Stimulated activated CD4-positive, alpha-beta T cell treated with anti-CD3 and anti-CD28 coated beads, Interleukin-4, amount 100 ng/mL, for 4 hours (primary cell): ENCODE measurements at places on chromosomes 11 and 22.

- no peak for DNase-seq
Measured at GRCh38 chr11:45052361-45052760, 94.1 kb upstream of the PRDM11 start.

- no peak for DNase-seq
Measured at GRCh38 chr11:107408762-107409211, 48.8 kb downstream of the CWF19L2 start.

DNA sequence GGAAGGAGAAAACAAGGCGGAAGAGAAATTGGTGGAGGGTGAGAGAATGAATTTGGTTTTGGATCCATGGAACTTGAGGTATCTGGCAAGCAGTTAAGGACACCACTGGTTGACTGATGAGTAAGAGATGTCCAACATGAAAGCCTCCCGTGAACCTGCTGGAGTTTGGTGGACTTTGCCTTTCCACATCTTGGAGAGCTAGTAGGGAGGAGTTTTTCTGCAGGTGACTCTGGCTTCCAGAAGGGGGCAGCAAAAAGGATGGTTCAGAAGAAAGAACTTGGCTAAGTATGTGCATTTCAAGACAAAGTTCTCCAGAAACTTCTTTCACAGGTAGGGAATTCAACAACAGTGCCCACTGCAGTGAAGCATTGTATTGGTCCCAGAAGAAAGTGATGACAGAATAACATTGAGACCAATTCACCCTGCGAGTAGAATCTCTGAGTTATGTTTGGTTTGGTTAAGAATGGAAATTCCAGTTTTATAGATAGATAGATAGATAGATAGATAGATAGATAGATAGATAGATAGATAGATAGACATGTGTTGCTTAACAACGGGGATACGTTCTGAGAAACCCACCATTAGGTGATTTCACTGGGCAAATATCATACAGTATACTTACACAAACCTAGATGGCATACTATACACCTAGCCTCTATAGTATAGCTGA is 28.5 kb downstream of the DCDC1 start:
- no peak for DNase-seq

GRCh38 chr22:39259666-39260065 is 14.9 kb upstream of the PDGFB start:
- DNase-seq: no peak

DNA sequence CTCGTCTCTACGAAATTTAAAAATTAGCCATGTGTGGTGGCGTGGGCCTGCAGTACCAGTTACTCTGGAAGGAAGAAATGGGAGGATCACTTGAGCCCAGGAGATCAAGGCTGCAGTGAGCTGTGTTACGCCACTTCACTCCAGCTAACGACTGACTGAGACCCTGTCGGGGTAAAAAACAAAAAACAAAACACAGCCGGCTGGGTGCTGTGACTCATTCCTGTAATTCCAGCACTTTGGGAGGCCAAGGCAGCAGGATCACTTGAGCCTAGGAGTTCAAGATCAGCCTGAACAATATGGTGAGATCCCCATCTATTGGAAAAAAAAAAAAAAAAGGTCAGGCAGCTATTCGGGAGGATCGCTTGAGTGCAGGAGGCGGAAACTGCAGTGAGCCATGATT is 2.4 kb downstream of the PAFAH1B2 start:
- DNase-seq: no peak

- DNase-seq: no peak
Measured at GRCh38 chr11:102518296-102519094, 12.1 kb downstream of the MMP7 start.

- no peak for DNase-seq
Measured at GRCh38 chr11:119594639-119595249, 134.3 kb downstream of the NECTIN1 start.

GRCh38 chr11:70281156-70281609 is 10.7 kb downstream of the PPFIA1 start:
- no peak for DNase-seq

DNA sequence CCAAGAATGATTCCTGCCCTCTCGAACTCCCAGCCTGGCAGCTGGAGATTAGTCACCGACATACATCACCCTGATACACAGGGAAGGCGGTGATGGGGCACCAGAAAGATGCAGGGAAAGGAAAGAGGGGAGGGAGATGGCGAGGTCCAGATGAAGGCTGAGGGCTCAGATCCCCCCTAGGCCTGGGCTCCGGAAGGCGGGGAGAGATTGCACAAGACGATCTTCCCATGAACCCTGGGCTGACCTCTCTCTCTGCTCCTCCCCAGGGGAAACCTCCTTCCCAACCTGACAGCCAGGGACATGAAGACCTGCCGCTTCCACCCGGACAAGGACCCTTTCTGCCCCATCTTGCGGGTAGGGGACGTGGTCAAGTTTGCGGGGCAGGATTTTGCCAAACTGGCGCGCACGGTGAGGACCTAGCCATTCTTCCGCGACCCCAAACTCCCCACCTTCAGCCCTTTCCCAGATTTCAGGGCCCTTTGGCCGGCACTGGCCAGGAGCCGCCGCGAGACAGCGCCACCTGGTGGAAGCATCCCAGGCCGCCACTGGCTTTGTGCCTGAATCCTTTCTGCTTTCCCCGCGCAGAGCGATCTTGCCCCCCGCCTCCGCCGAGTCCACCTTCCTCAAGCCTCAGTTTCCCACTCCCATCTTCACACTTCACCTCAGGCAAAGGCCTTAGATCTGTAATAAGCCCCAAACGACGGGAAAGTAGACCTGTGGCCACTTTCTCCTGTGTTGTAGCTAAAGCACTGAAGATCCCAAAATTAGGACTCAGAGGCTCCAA is 11.5 kb downstream of the P2RX3 start:
- DNase-seq: peak; percentile 37

DNA sequence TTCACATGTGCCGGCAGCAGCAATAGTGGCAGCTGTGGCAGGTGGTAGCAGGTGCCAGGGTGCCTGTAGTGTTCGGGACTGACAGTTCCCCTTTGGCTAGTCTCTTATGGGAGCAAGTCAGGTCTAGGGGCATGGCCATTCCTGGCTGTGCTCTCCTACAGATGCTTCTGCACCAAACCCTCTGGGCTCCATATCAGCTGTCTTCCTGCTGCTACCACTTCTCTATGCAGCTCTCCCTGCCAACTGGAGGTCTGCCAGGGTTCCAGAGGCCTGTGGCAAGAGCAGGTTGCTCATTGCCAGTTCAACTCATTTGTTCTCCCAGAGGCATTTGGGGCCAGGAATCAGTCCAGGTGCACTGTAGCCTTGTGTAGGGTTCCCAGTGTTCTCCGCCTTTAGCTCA is 473.7 kb downstream of the JRKL start:
- DNase-seq: no peak

DNA sequence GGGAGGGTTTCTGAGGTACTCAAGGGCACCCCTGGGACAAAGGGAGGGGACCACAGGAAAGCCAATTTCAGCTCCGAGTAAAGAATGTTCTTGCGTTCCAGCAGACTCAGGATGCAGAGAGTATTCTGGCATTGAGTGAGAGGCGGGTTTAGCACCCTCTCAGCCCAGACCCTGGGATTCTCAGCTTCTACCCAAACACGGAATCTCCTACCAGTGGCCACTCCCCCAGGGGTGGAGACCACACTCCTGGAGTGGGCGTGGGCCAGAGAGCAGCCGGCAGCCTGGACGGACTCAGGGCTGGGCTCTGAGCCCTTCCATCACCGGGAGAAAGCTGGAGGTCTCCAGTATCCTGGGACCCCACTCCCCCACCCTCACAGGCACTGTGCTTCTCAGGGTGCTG is 26.1 kb upstream of the TTLL12 start:
- no peak for DNase-seq

DNA sequence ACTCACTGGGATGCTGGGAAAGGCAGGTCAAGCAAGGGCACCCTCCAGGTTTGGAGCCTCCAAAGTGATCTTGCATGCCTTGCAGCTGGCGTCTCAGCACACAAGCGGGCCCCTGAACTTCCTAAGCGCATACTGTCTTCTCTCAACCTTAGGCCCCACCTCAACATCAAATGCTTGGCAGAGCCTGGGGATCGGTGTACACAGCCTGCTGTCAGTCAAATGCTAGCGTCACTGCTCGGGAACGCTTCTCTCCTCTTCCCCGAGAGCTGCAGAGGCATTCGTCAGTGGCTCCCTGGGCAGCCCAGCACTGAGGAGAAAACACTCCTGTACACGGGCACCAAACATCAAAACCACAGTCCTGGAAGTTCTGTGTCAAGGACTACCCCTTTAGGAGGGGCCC is 124.9 kb downstream of the C11orf58 start:
- DNase-seq: no peak

- no peak for DNase-seq
Measured at GRCh38 chr22:26215736-26216135, 46.5 kb downstream of the SEZ6L start.

DNA sequence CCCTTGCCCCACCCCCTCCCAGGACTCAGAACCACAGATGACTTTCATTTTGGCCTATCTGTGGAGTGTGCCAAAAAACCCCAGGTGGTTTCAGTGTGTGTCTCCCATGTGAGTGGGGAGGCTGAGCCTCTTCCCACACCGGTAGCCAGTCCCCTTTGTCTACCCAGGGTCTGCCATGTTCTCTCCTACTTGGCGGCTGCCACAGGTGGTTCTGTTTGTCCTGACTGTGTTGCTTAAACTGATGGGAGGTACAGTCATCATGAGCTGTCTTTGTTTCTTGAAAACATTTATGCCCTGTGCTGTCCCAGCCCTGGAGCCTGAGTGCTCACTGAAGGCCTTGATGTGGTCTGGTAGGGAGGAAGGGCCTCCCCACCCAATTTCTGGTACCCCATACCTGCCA is 39.7 kb upstream of the SUSD2 start:
- peak; percentile 28 for DNase-seq

- no peak for DNase-seq
Measured at GRCh38 chr11:10275714-10276113, 18.3 kb downstream of the SBF2 start.

GRCh38 chr11:35671396-35672127 is 9.0 kb downstream of the TRIM44 start:
- no peak for DNase-seq

DNA sequence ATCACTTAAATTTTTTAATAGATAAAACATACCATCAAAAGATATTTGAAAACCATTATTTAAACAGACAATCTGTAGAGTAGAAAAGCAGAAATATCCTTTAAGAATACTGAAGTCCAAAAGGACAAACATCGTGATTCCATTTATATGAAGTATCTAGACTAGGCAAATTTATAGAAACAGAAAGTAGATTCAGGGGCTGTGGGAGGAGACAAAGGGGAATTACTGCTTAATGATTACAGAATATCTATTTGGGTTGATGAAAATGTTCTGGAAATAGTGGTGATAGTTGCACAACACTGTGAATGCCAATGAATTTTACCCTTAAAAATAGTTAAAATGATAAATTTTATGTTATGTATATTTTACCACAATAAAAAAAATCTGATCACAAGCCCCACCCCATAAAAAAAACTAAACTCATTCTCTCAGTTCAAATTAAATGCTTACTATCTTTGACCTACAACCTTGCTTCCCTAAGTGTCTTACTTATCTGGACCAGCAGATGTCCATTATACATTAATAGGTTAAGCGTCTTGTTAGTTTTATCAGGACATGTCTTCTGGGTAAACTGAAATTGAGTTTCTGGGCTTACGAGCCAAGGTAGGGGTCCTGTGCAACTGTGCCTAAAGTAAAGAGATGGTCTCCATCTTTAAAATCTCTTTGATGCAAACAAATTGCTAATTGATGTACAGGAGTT is 86.3 kb downstream of the FCHSD2 start:
- DNase-seq: no peak

- DNase-seq: no peak
Measured at GRCh38 chr11:119352857-119353260, 6.4 kb upstream of the MFRP start.

- peak; percentile 35 for DNase-seq
Measured at GRCh38 chr22:28051787-28052356, 132.8 kb upstream of the PITPNB start.

- no peak for DNase-seq
Measured at GRCh38 chr11:6568191-6568918, 35.1 kb downstream of the RRP8 start.
